Stimulated activated naive CD4-positive, alpha-beta T cell (primary cell): ENCODE measurements at places on chromosomes 6 and 20.

GRCh38 chr6:138817799-138818198 is 21.9 kb downstream of the ECT2L start:
- no peak for DNase-seq

DNA sequence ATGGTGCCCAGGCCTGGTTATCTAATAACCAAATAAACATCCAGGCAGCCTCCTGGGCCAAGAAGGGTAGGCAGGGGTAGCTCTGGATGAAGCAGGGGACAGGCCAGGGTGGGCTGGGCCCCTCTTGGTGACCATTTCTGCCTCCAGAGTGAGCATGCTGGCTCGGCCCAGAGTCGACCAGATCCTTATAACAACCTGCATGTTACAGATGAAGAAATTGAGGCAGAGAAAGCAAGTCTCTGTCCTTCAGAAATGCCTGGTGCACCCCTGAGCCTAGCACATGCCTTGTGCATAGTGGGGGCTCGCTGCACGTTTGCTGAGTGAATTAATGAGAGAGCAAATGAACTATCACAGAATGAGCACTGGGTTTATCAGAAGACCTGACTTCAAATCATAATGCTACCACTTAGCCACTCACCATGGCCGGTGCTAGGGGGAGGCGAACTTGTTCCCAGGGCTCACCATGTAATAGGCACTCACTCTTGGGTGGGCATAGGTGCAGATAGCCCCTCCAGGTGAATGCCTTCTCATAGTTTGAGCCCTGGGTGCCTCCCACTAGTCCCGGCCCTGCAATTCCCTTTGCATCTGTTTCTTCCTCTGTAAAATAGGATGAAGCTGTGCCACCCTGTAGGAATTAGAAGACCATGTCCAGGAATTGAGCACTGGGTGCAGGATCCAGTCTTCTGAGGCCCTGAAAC is 3.8 kb upstream of the APCDD1L start:
- DNase-seq = no peak

- DNase-seq = no peak
Observed at GRCh38 chr20:60132827-60133670, 174.8 kb downstream of the CDH26 start.

GRCh38 chr6:39300739-39301138 is 13.5 kb downstream of the KCNK17 start:
- DNase-seq = no peak

GRCh38 chr6:159168536-159169192 is 536 bp upstream of the FNDC1 start:
- DNase-seq = no peak

DNA sequence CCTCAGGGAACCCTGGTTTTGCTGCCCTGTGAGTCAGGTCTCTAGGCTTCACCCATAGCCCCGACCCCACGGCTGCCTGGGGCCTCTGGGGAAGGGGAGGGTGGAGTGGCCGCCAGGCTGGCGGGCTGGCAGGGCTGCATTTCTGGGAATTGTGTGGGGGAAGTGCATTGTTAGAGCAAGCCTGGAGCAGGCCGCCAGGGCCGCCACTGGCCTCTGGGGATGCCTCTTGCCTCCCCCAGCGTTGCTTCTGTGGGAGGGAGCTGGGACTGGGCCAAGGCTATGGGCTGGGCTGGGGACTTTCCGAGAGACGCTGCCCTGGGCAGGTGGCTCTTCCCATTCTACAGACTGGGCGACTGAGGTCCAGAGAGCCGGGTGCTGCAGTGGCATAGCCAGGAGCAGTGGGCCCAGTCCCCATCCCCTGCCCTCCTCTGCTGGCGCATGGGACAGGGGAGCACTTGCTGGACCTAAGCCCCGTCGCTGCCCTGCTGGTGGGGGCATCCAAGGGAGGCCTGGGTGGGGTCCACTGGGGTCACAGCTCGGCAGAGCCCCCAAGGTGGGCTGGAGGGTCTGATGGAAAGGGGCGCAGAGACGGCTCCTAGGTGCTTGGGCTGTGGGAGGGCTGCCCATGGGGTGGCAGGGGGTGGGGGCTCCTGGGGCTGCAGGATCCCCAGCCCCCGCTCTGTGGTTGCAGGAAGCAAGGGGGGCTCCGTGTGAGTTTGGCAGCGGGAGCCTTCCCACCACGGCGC is 6.6 kb upstream of the SOX18 start:
- no peak for DNase-seq

DNA sequence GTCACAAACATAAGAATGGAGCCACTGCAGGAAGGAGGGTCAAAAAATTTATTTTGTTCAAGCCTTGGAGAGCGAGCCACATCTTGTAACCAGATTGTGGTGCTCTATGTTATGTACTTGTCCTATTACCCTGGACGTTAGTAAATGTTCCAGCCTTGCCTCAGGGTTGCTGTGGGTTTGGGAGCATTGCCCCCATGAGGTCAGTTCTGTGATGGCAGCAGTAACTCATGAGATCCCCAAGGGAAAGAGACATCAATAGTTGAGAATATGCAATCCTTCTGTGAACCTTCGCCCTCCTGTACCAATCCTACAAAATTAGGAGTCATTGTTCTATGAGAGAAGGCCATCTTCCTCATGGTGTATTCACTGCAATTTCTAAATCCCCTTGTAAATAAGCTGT is 16.4 kb upstream of the CFAP206 start:
- no peak for DNase-seq

DNA sequence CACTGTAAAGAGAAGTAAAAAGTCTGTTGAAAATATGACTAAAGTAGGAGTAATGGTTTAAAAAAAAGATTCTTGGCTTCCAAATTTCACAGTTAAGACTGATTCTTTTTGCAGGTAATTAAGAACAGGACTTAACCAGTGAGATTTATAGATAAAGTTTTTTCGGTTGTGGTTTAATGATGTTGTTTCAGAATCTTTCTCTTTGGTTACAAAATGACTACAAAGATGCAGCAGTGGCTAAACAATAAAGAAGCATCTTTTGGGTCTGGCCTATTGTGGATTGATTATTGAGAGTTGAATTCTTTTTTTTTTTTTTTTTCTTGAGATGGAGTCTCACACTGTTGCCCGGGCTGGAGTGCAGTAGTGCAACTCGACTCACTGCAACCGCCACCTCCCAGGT is 109.7 kb downstream of the AKAP7 start:
- no peak for DNase-seq

DNA sequence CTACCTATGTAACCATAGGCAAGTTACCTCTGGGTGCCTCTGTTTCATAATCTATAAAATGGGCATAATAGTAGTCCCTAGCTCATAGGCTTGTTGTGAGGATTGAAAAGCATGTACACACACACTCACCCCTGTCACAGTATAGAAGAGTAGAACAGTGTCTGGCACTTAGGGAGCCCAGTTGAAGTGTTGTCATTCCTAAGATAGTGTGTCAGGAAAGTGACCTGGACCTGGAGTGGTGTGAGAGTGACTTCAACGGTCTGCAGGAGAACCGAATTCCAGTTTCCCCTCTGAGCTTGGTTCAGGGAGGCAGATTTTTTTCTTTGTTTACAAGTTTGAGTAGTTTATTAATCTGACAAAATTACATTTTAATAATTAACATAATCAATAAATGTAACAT is 229.9 kb upstream of the MAP3K7 start:
- DNase-seq = no peak

- DNase-seq = no peak
Observed at GRCh38 chr20:32059189-32059588, 7.1 kb downstream of the HCK start.

- no peak for DNase-seq
Observed at GRCh38 chr6:14130435-14131075, 13.0 kb downstream of the CD83 start.

DNA sequence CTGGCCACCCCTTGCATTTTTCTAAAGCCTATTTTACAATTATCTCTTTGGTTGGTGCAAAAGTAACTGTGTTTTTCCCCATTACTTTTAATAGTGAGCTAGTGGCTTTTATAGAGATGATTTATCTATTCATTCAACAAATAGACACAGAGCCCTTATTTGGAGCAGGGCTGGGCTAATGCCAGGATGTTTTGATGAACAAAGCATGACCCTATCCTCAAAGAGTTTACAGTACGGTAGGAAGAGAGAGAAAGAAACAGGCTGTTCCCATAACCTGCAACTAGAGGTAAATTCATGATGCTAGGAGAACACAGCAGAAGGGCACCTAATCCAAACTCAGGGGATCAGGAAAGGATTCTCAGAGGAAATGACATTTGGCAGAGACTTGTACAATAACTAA is 37.3 kb upstream of the UST start:
- DNase-seq = no peak

DNA sequence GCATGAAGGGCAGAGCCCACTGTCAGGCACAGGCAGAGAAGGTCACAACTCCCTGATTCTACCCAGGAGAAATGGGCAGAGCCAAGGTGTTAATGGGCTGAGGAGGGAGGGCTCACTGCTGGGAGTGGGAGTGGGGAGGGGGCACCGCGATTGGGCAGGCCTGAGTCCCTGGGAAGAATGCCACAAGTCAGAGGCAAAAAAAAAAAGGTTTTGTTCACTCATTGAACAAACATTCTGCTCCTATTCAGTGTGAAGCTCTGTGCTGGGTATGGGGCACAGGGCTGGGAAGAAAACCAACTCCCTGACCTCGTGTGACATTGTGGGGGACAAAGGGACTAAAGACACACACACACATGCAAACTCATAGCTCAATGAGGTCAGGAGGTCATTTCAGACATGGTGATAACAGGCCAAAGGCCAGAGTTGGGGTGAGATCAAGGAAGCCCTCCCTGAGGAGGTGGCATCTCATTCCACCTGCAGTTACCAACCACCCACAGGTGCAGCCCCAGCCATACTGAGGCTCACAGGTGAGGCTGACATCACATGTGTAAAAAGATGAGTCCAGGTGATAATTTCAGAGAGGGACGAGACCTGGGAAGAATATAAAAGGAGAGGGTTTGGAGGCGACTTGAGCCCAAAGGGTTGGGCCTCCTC is 3.2 kb upstream of the PMEPA1 start:
- no peak for DNase-seq

- no peak for DNase-seq
Observed at GRCh38 chr6:148472171-148473105, 129.8 kb downstream of the SASH1 start.

- no peak for DNase-seq
Observed at GRCh38 chr6:47247227-47247797, 62.4 kb downstream of the TNFRSF21 start.

DNA sequence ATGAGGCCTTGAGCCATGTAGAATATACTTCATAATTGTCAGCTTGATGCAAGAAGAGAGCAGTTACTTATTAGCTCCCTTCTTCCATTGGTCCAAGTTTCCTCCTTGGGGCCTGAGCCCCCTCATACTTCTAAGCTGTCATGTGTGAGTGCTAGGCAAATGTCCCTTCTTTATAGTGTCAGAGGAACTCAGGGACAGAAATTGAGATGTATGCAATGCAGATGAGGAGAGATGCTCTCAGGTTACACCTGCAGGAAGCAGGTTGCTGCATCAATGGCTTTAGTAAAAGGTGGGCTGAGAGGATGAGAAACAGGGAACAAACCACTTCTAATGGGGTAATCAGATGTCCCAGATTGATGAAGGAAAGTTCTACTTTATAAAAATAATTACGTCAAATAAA is 6.7 kb upstream of the PDSS2 start:
- no peak for DNase-seq

DNA sequence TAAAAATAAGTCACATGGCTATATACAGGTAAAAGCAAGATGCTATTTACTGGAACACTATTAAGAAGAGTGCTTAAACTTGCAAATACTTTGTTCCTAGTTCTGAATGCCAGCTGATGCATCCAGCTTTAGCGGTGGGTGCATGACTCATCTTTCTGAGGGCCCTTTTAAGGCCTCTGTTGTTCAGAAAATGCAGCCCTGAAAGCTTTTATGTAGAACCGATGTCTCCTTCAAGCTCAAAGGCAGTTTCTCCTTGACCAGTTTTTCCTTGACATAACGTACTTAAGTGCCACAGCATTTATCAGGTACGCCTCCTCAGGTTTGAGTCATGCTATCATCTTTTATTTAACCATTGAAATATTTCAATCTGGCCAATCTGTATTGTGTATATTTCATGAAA is 82.8 kb downstream of the MLIP start:
- DNase-seq = no peak

- DNase-seq = no peak
Observed at GRCh38 chr6:38634518-38634917, 5.2 kb downstream of the BTBD9 start.

DNA sequence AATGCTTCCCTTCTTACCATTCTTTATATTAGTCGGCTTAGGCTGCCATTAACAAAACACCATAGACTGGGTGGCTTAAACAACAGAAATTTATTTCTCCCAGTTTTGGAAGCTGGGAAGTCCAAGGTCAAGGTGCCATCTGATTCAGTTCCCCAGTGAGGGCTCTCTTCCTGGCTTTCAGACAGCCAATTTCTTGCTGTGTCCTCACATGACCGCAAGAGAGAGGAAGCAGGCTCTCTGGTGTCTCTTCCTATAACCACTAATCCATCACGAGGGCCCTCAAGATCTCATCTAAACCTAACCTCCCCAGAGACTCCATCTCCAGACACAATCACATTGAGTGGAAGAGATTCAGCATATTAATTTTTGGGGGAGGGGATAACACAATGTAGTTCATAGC is 193.0 kb upstream of the SGK1 start:
- DNase-seq = no peak

DNA sequence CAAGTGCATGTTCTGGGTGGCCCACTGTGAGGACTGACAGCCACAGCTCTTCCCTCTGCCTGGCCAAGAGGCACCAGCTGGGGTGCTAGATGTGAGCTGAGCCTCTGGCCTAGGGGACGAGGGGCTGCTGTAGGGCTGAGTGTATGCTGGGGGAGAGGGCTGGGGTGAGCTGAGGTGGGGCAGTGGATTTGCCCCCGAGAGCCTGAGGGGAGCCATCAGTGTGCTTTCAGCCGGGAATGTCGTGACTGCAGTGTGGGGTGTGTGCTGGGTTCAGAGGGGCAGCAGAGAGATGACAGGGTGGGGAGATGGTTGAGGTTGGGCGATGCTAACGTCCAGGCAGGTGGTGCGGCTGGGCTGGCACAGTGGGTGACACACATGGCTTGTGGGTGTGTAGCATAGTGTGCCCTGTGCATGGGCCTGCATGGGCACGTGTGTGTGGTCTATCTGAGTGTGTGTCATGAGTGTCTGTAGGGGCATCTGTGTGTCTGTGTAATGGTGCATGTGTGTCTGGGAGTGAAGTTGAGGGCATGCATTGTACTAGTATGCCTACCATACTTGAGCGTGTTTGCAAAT is 46.0 kb upstream of the BLCAP start:
- DNase-seq = no peak

DNA sequence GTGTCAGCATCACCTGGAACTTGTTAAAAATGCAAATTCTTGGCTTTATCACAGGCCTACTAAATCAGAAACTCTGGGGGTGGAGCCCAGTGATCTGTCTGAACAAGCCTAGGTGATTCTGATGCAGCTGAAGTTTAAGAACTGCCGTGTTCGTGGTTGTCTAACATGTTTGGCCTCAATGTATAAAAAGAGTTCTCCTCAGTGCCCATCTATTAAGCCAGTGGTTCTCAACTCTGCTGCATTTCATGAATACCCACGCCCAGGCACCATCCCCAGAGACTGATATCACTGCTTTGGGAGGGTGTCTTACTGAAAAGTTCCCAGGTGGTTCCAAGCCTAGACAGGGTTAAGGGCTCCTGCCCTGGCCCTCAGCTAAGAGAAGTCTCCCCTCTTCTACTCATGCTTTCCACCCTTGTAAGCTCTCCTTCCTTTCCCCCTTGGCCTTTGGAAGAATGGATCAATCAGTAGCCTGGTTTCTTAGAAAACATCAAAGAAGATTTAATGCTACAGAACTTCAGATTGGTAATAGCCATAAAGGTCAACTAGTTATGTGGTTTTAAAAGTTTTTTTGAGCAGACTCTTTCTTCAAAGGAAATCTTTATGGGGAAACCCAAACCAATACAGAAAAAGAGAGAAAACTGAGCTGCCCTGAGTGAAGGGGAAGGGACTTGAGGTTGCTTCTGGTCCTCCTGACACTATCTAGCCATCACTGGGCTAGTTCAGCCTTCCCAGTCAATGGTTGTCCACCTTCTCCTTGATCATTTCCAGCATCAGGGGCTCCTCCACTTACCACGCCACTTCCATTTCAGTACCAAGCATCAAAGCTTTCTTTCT is 38.9 kb upstream of the TNFAIP3 start:
- DNase-seq = no peak
